IMR-90 (cell line): ENCODE measurements at places on chromosomes 1 and 21. TPM values are rescaled to one million over a fixed set of nuclear protein-coding genes. Genes with fewer than 3 reads are reported as not detected.
A peak's percentile ranks its signal among the peaks of the same experiment; 100 is the strongest.

PGLYRP3 gene
- total RNA-seq: not detected in 2 replicates

- no peak for DNase-seq
Observed at GRCh38 chr1:186112280-186112679, 262.8 kb downstream of the TPR start.

DNA sequence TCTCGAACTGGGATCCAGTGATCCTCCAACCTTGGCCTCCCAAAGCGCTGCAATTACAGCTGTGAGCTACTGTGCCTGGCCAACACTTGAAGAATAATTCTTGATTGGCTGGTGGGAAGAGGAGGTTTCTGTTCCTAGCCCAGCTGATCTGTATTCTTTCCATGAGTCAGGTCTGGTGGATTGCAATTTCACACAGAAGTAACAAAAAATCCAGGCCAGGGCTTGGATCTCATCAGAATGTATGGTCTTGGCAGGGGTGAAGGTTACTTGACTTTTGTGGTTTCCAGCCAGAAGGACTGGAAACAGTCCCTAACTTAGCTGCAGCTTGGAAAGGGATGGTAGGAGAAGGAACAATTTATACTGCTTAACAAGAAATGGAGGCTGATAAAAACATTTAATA is 5.1 kb upstream of the HP1BP3 start:
- peak; percentile 93 for DNase-seq

DNA sequence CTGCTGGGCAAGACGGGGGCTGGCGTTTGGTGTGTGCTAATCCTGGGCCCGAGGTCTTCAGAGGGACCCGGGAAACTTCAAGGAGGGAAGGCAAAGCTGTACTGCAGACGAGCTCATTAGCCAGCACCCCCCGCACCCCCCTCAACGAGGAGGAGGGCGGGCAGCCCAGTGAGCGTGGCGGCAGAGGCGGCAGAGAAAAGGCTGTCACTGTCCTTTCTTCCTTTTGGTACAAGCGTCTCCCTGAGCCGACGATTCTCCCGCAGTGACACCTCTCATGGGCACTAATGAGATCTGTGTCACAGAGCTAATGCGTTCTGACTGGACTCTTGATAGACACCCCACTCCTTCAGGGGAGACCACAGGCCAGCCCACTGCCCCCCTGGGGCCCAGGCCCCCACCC is 29.5 kb downstream of the DMAP1 start:
- no peak for DNase-seq

GRCh38 chr21:45820171-45821091 is 161.1 kb upstream of the COL6A1 start:
- peak; percentile 91 for DNase-seq

- peak; percentile 60 for DNase-seq
Observed at GRCh38 chr1:246622035-246622652, 55.9 kb downstream of the CNST start.

- DNase-seq: peak; percentile 48
Observed at GRCh38 chr1:61131716-61132115, 49.4 kb downstream of the NFIA start.

DNA sequence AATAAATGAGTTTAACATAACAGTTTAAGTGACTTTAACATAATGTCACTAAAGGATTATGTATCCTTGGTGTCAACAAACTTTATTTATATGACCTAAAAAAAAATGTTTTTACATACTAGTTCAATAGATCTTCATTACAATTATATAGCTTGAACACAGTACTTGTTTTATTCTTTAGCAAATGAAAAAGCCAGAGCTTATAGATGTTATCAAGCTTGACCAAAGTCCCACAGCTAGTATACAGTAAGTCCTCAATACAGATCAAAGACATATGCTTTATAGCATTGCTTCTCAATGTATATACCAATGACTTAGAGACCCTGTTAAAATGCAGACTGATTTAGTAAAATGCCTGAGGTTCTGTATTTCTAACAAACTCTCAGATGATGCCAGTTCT is 42.4 kb downstream of the UCHL5 start:
- DNase-seq: no peak

GRCh38 chr1:95554408-95554807 is 320.4 kb downstream of the RWDD3 start:
- no peak for DNase-seq
